T1000 (cell line): ENCODE measurements at places on chromosomes 2 and 18.

GRCh38 chr2:52074130-52074719 lies 1042.3 kb upstream of the NRXN1 start:
- no peak for DNase-seq

DNA sequence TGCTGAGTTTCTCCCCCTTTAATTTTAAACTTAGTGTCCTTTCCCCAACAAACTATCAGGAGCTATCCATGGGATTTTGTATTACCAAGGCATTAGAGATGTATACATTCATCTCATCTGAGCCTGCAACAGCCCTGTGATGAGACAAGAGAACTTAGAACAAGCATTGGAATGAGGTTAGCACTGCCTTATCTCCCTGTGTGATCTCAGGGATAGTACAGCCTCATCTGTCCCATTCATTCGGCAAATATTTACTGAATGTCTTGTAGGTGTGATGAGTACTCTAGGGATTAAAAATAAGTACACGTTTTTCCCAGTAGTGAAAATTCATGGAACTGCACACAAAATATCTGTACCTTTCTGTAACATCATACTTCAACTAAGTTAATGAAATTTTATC lies 45.6 kb downstream of the PAIP2B start:
- no peak for DNase-seq

GRCh38 chr18:55998071-55998522 lies 410.1 kb upstream of the TCF4 start:
- no peak for DNase-seq

DNA sequence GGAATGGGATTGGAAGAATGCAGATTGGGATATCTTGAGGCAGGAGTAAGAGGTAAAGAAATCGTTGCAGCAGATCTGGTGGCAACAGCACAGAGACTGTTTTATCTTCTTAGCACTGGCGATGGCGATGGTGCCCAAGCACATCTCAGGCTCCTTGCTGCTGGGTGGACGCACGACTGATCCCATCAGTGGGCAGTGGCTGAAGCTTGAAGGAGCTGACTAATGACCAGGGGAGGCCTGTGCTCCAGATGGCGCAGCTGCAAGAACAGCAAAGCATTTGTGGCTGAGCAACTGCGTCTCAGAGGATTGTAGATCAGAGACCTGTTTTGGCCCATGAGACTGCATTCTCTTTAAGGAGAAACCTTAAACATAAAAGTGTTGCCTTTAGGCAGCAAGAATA lies 54.6 kb downstream of the GALR1 start:
- DNase-seq: no peak

DNA sequence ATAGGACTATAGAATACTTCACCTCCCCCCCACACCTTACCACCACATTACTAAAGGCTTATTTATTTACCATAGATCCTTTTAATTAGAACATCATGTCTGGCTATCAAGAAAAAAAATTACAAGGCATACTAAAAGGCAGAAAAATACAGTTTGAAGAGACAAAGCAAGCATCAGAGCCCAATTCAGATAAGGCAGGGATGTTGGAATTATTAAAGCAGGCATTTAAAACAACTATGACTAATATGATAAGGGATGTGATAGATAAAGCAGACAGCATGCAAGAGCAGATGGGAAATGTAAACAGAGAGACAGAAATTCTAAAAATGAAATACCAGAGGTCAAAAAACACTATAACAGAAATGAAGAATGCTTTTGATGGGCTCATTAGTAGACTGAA lies 55.4 kb upstream of the SMIM21 start:
- no peak for DNase-seq

DNA sequence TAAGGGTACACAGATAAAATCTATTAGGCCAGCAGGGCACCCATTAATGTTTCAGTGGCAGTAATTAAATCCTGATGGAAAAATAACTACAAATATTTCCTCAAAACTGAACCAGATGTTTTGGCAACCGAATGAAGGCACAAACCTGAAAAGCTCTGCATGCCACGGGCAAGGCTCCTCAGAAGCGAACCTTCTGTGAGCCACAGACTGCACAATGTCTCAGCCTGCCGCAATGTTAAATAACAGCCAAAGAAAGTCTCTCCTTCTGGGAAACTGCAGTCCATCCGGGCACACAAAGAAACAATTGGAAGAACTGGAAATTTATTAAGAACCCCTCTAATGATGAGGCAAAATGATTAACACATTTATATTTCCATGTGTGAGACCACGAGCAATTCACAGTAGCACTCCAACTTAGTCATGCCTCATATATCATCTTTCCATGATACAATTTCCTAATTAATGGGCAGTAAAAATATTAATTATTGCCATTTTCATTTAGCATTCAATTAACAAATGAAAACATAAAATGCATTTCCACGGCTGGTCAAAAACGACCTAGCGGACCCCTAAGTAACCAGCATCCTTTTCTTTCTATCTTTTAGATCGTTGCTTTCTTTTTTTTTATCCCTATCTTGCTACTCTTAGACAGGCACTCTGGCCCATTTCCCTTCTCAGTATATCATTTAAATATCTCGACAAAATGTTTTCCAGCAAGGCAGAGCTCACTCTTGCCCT lies 237.5 kb downstream of the EPHA4 start:
- no peak for DNase-seq

DNA sequence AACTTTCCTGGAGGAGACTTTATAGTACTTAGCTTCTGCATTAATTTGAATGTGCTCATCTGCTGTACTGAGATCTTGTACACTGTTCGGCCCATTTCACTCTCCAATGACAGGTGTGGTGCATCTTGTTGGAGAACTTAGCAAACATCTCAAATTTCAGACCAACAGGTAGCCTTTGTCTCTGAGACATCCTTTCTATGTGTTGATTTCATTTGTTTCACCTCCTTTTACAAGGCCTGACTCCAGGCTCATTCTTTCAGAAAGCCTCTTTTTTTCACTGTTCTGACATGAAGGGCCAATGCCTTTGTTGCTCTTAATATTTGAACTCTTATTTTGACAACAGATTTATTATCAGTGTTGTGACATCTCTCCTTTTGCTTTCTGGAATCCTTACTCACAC lies 271.8 kb upstream of the FANCL start:
- DNase-seq: no peak

- no peak for DNase-seq
Observed at GRCh38 chr2:100766806-100767205, 53.1 kb upstream of the NPAS2 start.

- no peak for DNase-seq
Observed at GRCh38 chr2:5977477-5977876, 285.3 kb downstream of the SOX11 start.

DNA sequence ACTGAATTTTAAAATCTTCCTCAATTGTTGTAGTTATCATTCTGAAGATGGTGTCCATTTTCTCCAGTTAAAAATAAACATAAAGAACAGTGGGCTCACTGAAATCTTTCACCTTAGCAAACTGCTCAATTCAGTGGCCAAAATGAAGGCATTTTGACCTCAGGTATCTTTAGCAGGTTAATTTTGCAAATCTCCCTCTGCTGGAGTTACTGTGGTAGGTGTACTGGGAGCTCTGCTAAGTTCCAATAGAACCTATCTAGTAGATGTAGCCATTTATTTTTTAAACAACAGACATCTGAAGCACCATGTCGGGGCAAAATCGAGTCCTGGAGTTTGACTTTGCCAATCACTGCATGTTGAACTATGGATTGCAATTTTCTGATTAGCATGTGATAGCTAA lies 177.1 kb downstream of the IRS1 start:
- no peak for DNase-seq

GRCh38 chr2:54103454-54104314 lies 11.7 kb upstream of the ACYP2 start:
- DNase-seq: peak; percentile 61

- DNase-seq: no peak
Observed at GRCh38 chr2:16102976-16103380, 162.6 kb downstream of the MYCN start.

DNA sequence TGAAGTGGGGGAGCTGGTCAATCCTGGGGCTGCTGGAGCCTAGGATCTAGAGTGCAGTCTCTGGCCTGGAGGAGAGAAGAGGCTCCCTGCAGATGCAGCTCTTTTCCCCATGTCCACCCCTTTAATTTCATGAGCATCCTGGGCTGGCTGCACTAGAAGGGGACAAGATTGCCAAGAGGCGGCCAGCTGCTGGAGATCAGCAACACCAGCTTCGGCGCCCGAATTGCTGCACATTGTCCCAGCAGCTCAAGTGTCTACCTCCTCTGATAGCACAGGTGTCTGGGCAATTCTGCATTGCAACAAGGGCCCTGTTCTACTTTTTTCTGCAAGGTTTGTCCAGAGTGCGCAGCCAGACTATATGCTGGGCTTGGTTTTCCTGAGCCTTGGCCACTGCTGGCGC lies 125.7 kb downstream of the AGAP1 start:
- no peak for DNase-seq

- DNase-seq: peak; percentile 27
Observed at GRCh38 chr2:62654423-62654791, 51.1 kb upstream of the EHBP1 start.

DNA sequence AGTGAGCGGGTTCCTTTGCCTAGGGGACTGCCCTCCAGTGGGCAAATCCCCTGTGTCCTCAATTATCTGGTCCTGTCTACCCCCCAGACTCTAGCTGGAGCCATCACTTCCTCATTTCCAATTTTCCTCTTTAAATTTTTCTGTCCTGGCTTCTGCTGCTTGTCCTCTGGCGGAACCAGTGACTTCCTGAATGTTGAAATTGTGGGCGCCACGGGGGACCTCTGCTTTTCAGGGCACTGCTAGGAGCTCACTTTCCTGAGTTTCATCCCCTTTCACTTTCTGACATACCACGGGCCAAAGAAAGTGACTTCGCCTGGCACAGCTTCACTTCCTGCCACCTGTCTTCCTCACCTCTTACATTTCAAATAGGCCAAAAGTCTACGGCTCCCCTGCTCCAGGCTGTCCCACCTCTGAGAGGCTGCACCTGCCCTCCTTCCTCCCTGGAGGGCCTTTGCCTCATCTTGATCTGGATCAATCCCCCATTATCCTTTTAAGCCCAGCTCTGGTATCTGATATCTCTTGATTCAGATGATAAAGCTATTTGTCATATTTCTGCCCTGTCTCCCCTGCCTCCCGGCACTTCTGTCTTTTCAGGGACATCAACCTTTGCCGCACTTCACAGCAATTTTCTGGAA lies 1.4 kb upstream of the MARCO start:
- no peak for DNase-seq

- no peak for DNase-seq
Observed at GRCh38 chr18:64273724-64274123, 124.8 kb upstream of the LINC00305 start.

DNA sequence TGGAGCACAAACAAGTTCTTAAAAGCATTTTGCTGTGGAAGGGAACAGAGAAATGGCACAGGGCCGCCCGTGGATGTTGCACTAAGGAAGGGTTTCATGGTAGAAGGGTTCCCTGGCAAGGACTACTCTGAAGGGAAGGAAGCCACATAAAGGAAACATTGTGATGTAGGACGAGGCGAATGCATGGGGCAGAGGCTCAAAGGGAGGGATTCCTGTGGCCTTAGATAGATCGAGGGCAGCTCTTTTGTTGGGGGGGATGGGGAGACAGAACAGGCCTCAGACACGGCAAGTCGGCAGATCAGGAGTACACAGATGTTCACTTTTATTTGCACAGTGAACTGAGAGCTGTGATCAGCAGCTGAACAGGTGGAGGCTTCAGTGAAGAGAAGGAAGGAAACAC lies 205.4 kb downstream of the SNTG2 start:
- DNase-seq: no peak

- no peak for DNase-seq
Observed at GRCh38 chr18:28007841-28008240, 169.1 kb downstream of the CDH2 start.

GRCh38 chr18:4908328-4908727 lies 288.7 kb downstream of the AKAIN1 start:
- DNase-seq: no peak

- no peak for DNase-seq
Observed at GRCh38 chr18:76613053-76613754, 118.2 kb upstream of the ZNF516 start.

DNA sequence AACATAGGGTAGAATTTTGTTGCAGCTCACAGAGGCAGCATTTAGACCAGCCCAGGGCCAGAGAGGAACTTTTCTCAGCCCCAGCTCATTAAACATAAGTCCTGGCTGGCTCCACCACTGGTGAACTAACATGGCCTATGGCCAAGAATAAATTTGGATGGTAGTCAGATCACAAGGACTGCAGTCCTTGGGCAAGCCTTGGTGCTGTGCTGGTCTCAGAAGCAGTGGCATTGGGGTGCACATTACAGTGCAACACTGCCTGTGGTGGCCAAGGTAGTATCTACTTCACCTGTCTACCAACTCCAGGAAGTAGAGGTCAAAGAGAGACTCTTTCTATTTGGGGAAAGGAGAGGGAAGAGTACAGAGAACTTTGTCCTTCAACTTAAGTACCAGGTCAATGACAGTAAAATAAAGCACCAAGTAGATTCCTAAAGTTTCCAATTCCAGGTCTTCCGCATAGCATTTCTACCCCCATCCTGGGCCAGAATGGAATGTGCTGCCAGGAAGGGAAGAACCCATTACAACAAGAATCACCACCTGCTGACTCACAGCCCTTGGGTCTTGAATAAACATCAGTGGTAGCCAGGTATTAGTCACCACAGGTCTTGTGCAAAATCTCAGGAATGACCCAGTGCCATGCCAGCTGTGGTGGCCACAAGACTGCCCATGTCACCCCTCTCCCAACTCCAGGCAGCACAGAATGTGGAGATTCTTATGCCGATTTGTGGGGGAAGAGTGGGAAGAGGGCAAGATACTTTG lies 155.4 kb upstream of the FSIP2 start:
- peak; percentile 78 for DNase-seq

DNA sequence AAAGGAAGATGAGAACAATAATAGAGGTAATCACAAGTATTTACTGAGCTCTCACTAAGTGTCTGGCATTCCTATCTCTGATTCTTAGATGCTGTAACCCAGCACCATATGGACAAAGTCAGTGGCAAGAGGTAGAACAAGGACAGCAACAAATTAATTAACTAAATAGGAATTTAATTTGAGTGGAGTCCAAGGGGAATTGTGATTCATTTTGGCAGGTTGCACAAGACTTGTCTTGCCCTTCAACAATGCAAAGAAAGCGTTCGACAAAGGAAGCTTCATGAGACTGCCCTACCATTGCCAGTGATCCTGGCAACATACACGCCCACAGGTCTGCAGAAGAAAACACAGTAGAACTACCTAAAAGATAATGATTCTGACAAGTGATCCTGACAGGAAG lies 221.6 kb downstream of the RBM43 start:
- no peak for DNase-seq

DNA sequence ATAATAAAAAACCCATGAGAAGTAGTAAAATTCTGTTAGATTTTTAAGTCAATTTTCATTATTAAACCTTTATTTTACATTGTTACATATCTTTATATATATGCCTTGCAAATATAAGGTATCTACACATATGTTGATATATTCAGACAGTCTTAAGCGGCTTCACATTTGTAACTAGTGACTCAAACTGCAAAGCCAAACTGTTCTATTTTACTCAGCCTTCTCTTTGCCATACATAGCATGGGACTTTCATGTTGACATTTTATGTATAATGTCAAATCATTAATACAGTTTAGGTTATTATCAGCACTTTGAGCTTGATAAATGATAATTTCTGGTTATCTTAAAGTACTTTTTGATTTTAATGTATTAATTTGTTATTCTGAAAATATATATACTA lies 125.0 kb upstream of the WDSUB1 start:
- no peak for DNase-seq
